ENCODE measurements at places on chromosomes 12 and 14. TPM values are rescaled to one million over a fixed set of nuclear protein-coding genes. Genes with fewer than 3 reads are reported as not detected.

DNA sequence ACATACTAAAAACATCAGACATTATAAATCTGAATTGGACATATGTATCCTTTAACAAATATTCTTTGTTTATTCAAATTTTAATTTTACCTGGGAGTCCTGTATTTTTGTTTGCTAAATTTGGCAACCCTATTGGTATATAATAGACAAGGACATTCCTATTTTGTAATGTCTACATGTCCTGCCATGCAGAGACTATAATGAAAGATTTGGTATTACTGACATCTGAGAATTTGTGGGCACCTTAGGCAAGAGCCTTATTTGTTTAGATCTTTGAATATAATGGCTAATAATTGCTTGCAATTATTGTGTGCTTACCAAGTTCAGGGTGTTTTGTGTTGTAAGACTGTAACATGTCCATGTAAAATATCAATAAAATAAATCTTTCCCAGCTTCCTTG, 334.4 kb downstream of the KCNH5 start:
- no peaks in the 10 kb centered on the region for H3K36me3 ChIP-seq
- H3K27ac ChIP-seq = no peak overlapping the region
- no peak for DNase-seq

The PIANP gene
- not detected for total RNA-seq

- peak within 1 kb of the TSS; percentile 96 for H3K4me3 ChIP-seq
- H3K27ac ChIP-seq = peak within 1 kb of the TSS; percentile 87
- peaks cover 14% of the 10 kb centered on the region for H3K36me3 ChIP-seq
- DNase-seq = peak; percentile 96
Observed at GRCh38 chr12:57111031-57111734, at the start of gene STAT6. Gene STAT6, minus strand, starts transcription at chr12:57111362. Its CDS starts 3,084 bp downstream, at chr12:57108278.

GRCh38 chr14:52998376-52999015, 47.6 kb upstream of the FERMT2 start:
- no peak overlapping the region for H3K4me3 ChIP-seq
- no peak for DNase-seq
- H3K27ac ChIP-seq = no peak overlapping the region

- no peaks in the 10 kb centered on the region for H3K4me1 ChIP-seq
- H3K4me3 ChIP-seq = no peak overlapping the region
- no peak overlapping the region for H3K27ac ChIP-seq
- H3K36me3 ChIP-seq = no peaks in the 10 kb centered on the region
- no peak for DNase-seq
Observed at GRCh38 chr14:21735639-21736307, 62.2 kb upstream of the OR4E1 start.

- H3K27me3 ChIP-seq = no peaks in the 10 kb centered on the region
- H3K27ac ChIP-seq = no peak overlapping the region
- no peaks in the 10 kb centered on the region for H3K4me1 ChIP-seq
- no peak for DNase-seq
- H3K4me3 ChIP-seq = no peak overlapping the region
Observed at GRCh38 chr14:55136241-55136640, 7.2 kb downstream of the LGALS3 start.

DNA sequence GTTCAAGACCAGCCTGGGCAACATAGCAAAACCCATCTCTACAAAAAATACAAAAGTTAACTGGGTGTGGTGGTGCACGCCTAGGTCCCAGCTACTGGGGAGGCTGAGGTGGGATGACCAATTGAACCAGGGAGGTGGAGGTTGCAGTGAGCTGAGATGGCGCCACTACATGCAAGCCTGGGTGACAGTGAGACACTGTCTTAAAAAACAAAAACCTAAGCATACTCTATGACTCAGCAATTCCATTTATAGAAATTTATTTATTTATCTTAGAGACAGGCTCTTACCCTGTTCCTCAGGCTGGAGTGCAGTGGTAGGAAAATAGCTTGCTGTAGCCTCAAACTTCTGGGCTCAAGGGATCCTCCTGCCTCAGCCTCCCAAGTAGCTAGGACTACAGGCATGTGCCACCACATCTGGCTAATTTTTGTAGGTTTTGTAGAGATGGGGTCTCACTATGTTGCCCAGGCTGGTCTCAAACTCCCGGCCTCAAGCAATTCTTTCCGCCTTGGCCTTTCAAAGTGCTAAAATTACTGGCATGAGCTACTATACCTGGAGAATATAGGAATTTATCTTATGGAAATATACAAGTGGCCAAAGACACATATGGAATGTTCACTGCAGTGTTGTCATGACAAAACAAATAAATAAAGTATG, 43.3 kb downstream of the NCKAP5L start:
- no peak overlapping the region for H3K27ac ChIP-seq
- no peak for DNase-seq
- no peaks in the 10 kb centered on the region for H3K27me3 ChIP-seq
- no peak overlapping the region for H3K4me3 ChIP-seq

GRCh38 chr12:126051611-126052107, 986.4 kb downstream of the AACS start:
- no peaks in the 10 kb centered on the region for H3K36me3 ChIP-seq
- no peak overlapping the region for H3K4me3 ChIP-seq
- H3K27ac ChIP-seq = no peak overlapping the region
- H3K27me3 ChIP-seq = no peaks in the 10 kb centered on the region
- no peak for DNase-seq

The TMEM119 gene
- not detected for total RNA-seq

GRCh38 chr14:86933460-86933859, 1059.5 kb downstream of the GALC start:
- no peak overlapping the region for H3K27ac ChIP-seq
- H3K4me1 ChIP-seq = peaks cover 5% of the 10 kb centered on the region
- H3K36me3 ChIP-seq = no peaks in the 10 kb centered on the region
- no peak for DNase-seq
- H3K4me3 ChIP-seq = no peak overlapping the region

DNA sequence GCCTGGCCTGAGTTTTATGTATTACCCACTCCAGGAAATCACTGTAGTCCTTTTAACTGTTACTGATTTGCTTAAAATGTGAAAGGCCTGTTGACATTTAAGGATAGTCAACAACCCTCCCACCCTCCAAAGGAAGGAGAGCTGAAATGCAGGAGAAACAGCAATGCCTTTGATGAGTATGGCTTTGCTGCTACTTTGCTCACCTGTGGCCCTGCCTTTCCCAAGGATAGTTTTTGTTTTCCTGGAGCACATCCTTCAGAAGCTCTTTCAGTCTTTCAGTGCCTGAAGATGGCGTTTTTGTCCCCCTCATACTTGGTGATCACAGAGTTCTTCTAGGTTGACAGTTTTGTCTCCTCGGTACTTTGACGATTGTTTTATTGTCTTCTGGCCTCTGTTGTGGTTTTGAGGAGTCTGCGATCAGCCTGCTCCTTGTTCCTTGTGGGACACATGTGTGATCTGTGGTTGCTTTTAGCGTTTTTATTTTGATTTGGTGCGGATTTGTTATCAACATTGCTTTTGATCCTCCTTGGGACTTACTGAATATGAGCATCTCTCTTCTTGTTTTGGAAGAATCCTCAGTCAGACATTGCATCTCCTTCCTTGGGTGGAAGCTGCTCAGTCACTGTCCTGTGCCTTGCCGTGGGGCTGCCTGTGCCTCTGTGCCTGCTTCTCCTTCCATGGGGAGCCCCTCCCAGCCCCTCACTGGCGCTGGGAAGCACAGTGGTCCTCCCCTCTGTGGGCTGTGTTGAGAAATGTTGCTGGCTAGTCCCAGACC, 17.2 kb downstream of the PACS2 start:
- no peak overlapping the region for H3K4me3 ChIP-seq
- no peak for DNase-seq
- no peak overlapping the region for H3K27ac ChIP-seq
- H3K27me3 ChIP-seq = no peaks in the 10 kb centered on the region

The SSTR1 gene
- not detected for total RNA-seq

The KLHL33 gene
- not detected for total RNA-seq

- H3K27ac ChIP-seq = no peak overlapping the region
- no peaks in the 10 kb centered on the region for H3K36me3 ChIP-seq
- no peak for DNase-seq
- no peak overlapping the region for H3K4me3 ChIP-seq
- H3K4me1 ChIP-seq = no peaks in the 10 kb centered on the region
- H3K27me3 ChIP-seq = no peaks in the 10 kb centered on the region
Observed at GRCh38 chr12:125634813-125635212, 569.6 kb downstream of the AACS start.

DNA sequence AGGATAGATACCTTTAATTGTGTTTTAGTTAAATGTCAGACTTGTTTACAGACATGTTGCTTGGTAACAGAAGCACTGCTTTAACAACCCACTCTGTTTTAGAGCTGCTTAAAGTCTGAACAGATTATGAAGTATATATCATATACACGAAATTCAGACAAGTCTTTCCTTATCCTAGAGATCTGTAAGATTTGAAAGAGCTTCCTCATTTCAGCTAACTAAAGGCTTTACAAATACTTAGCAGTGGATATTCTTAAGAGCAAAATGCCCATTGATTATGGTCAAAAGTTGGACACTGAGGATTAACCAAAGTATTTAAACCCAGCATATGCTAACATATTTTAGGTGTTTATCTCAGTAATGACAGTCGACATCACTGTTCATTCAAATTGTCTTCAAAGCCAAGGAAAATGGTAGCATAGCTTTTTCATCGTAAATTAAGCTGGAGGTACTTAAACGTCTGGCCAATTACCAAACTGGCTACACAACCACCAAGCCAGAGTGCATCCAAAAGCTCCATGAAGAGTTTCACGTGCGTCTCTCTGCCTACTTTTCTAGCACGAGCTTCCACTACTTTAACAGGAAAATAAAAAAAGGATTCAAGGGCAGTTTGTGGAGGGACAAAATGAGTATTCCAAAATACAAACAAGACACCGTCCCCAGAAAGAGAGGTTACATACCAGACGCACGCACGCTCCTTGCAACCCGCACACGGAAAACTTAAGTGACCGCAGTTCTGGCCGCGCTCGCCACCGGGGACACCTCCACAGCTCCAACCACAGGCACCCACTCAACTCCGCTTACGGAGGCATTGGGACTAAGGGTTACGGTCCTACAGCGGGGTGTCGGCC, 565 bp downstream of the CEP83 start:
- H3K27me3 ChIP-seq = no peaks in the 10 kb centered on the region
- peak overlapping the region; percentile 94 for H3K4me3 ChIP-seq
- peaks cover 21% of the 10 kb centered on the region for H3K4me1 ChIP-seq
- H3K36me3 ChIP-seq = peaks cover 35% of the 10 kb centered on the region
- H3K27ac ChIP-seq = peak overlapping the region; percentile 58

DNA sequence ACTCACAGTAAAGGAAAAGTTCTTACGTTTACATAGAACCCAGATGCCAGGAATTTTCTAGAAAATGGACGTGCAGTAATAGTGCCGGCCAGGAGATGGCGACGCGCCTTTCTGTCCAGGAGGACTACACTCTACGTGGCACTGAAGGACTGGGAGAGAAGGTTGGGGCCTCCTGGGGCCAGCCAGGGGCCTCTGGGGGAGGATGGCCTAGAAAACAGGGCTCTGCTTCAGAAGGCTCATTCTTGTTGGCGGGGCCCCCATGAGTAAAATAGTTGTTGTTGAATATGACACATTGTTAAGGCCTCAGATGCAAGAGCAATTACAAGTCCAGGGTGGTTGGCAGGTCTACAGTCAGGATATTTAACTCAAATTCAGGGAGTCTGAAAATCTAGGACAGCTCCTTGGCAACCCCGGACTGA, 120.1 kb upstream of the MAX start:
- H3K36me3 ChIP-seq = no peaks in the 10 kb centered on the region
- DNase-seq = peak; percentile 90
- no peak overlapping the region for H3K4me3 ChIP-seq
- no peaks in the 10 kb centered on the region for H3K27me3 ChIP-seq
- no peak overlapping the region for H3K27ac ChIP-seq

DNA sequence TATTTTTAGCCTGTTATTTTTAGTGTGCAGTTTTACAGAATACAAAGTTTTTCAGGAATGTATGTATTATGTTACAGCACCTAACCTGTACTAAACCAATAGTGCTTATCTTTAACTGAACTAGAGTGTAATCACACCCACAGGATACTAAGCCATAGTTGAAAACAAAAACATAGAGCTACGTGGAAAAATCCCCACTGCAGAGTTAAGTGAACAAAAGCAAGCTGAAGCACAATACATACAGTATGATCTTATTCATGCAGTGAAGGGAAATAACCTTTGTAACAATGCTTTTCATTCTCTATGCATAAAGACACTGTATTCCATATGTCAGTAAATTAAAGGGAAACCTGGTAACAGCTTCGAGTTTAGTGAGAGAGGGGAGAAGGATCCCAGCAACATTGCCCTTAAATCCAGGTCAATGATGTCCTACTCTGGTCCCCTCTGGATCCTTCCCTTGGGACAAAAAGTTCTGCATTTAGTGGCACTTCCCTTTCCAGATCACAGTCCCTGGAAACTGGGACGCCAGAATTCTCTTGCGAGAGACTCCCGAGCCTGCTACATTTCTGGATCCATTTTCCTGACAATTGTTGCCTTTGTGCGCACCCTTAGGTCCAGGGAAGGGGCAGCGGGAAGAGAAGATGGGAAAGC, 121.3 kb upstream of the CCND2 start:
- no peak overlapping the region for H3K27ac ChIP-seq
- DNase-seq = no peak
- H3K27me3 ChIP-seq = no peaks in the 10 kb centered on the region
- H3K36me3 ChIP-seq = no peaks in the 10 kb centered on the region
- peaks cover 26% of the 10 kb centered on the region for H3K4me1 ChIP-seq

DNA sequence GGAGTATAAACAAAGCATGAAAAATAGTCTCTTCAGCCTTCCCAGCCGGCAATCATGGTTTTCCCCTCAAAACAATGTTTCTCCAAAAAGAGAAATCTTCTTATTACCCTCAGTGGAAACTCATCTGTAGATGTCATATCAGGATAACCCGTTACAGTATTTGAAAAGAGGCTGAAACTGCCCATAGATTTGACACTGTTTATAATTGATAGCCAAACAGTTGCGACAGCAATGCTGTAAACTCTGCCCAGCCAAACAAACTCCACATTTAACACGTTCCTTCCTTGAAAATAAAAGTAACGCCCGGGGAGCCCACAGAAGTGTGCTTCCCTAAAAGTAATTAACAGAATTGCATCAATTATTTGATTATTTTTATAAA, 201.3 kb upstream of the FOXN3 start:
- no peaks in the 10 kb centered on the region for H3K27me3 ChIP-seq
- peak overlapping the region; percentile 68 for H3K4me3 ChIP-seq
- DNase-seq = no peak
- H3K27ac ChIP-seq = no peak overlapping the region
- peaks cover 40% of the 10 kb centered on the region for H3K4me1 ChIP-seq
- no peaks in the 10 kb centered on the region for H3K36me3 ChIP-seq

- no peak for DNase-seq
- H3K4me1 ChIP-seq = no peaks in the 10 kb centered on the region
- no peaks in the 10 kb centered on the region for H3K36me3 ChIP-seq
- H3K4me3 ChIP-seq = no peak overlapping the region
Observed at GRCh38 chr12:53806721-53807120, 54.9 kb upstream of the CISTR start.

The DDN gene
- total RNA-seq = 9.6 TPM

The SCYL2 gene
- total RNA-seq = 96.2 TPM

The KRT6C gene
- total RNA-seq = not detected

- H3K27ac ChIP-seq = no peak overlapping the region
- no peaks in the 10 kb centered on the region for H3K36me3 ChIP-seq
- H3K4me1 ChIP-seq = peaks cover 6% of the 10 kb centered on the region
Observed at GRCh38 chr12:76318773-76319594, 29.2 kb downstream of the BBS10 start.

GRCh38 chr14:68331426-68331825, 461.4 kb downstream of the ZFP36L1 start:
- no peaks in the 10 kb centered on the region for H3K27me3 ChIP-seq
- H3K27ac ChIP-seq = no peak overlapping the region
- H3K4me1 ChIP-seq = no peaks in the 10 kb centered on the region
- H3K36me3 ChIP-seq = no peaks in the 10 kb centered on the region
- H3K4me3 ChIP-seq = no peak overlapping the region
- no peak for DNase-seq

- no peak for DNase-seq
- H3K4me3 ChIP-seq = no peak overlapping the region
- no peak overlapping the region for H3K27ac ChIP-seq
- H3K4me1 ChIP-seq = no peaks in the 10 kb centered on the region
- no peaks in the 10 kb centered on the region for H3K36me3 ChIP-seq
Observed at GRCh38 chr14:105272623-105273022, 24.3 kb downstream of the BTBD6 start.

The PCNX1 gene
- 28.5 TPM for total RNA-seq
